ENCODE measurements at places on chromosomes 6 and 20. TPM values are rescaled to one million over a fixed set of nuclear protein-coding genes. Genes with fewer than 3 reads are reported as not detected.

HLA-DMB gene
- 2.2 TPM for total RNA-seq

ULBP1 gene
- 0.88 TPM for total RNA-seq

SCRT2 gene
- total RNA-seq: not detected

CTAGE9 gene
- total RNA-seq: not detected

EFHC1 gene
- 31.2 TPM for total RNA-seq

IPCEF1 gene
- total RNA-seq: 0.88 TPM

CSE1L gene
- total RNA-seq: 53.9 TPM

HLA-DQB2 gene
- not detected for total RNA-seq

FANCE gene
- 13.8 TPM for total RNA-seq

BNIP5 gene
- not detected for total RNA-seq

EEF1A2 gene
- total RNA-seq: not detected

NFKBIL1 gene
- total RNA-seq: 43.6 TPM

MEP1A gene
- not detected for total RNA-seq

HCRTR2 gene
- not detected for total RNA-seq

UBD gene
- total RNA-seq: not detected

NKX2-4 gene
- total RNA-seq: not detected

All from osteoblast (primary cell).